ENCODE measurements at places on chromosomes 3 and 15.
A peak's percentile ranks its signal among the peaks of the same experiment; 100 is the strongest.

- DNase-seq: peak; percentile 4
Measured at GRCh38 chr15:69983696-69984265, 113.9 kb downstream of the TLE3 start.

- no peak for DNase-seq
Measured at GRCh38 chr3:52827866-52828376, 2.6 kb downstream of the ITIH4 start.

DNA sequence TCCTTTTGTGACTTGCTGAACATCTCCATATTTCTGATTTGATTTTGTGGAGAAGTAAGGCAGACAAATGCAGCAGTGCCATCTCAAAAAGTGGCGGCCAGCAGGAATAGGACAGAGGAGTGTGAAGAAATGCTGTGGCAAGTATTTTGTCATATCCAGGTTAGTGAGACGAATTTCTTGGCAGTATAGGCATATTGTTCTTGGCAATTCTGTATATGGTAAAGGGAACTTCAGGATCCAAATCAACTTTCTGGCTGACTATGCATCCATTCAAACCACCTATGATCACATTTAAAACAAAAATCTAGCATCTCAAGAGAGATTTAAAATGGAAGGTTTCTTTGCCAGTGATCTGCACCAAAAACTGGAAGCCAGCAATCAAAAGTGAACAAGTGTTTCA is 228.0 kb downstream of the DTWD1 start:
- DNase-seq: peak; percentile 69

GRCh38 chr15:82847703-82848102 is 38.3 kb downstream of the WHAMM start:
- no peak for DNase-seq
